Stimulated activated CD4-positive, alpha-beta T cell treated with anti-CD3 and anti-CD28 coated beads, TNF-alpha, amount 100 ng/mL, for 1 hour (primary cell): ENCODE measurements at places on chromosomes 5 and 9.

- no peak for DNase-seq
Observed at GRCh38 chr5:76742583-76742982, 26.7 kb downstream of the F2R start.

DNA sequence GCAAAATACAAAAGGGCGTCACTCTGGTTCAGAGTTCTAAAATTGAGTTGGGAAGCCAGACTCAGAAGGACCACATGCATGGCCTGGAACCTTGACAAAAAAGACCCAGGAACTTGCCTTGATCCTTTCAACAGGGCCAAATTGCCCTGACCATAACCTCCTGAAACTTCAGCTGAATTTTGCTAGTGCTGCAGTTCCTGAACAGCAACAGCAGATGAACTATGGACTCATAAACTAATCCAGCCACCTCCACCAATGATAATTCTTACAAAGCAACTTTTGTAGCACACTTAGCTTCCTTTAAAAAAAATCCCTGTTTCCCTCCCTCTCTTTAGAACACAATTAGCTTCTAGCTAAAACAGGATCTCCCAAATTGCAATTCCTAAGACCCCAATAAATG lies 155.9 kb downstream of the MAT2B start:
- DNase-seq = no peak

DNA sequence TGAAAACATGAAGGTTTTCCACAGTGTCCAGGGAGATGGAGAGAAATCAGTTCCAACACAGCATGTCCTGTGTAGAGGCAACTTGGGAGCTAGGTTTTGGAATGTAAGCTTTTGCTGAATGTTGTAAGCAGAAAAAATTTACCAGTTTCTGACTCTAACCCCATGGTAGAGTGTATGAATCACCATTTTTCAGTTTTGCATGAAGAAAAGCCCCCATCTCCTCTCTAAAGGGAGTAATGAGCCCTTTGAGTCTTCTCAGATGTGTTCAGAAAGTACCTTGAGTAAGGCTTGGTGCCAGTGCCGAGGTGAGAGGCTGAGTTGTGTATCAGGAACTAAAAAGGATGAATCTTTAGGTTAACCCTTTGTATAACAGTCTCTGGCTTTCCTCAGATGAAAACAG lies 96.2 kb downstream of the ADRB2 start:
- no peak for DNase-seq

GRCh38 chr5:173320259-173320658 lies 8.0 kb downstream of the STC2 start:
- DNase-seq = no peak

GRCh38 chr5:104018299-104018698 lies 455.7 kb upstream of the NUDT12 start:
- no peak for DNase-seq

GRCh38 chr9:16505199-16505598 lies 365.3 kb downstream of the BNC2 start:
- no peak for DNase-seq

DNA sequence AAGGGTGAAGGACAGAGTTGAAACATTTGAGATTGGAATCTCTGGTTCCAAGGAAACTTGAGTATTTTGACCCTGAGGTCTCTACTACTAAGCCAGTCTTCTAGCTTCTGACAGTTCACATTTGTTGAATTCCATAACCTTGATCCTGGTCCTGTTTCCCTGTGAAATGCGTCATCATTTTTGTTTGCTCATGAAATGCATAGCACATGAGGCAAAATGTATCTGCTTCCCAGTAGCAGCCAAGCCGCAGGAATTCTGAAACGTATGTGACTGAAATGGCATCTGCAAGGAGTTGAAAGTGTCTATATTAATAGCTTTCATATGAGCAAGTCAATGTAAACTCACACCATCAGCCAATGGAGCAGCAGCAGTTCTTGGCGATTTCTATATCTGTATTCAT lies 307.9 kb downstream of the CSNK1G3 start:
- no peak for DNase-seq

- DNase-seq = no peak
Observed at GRCh38 chr5:133272345-133272744, 220.5 kb downstream of the HSPA4 start.

GRCh38 chr5:89087551-89088318 lies 204.8 kb upstream of the MEF2C start:
- no peak for DNase-seq

DNA sequence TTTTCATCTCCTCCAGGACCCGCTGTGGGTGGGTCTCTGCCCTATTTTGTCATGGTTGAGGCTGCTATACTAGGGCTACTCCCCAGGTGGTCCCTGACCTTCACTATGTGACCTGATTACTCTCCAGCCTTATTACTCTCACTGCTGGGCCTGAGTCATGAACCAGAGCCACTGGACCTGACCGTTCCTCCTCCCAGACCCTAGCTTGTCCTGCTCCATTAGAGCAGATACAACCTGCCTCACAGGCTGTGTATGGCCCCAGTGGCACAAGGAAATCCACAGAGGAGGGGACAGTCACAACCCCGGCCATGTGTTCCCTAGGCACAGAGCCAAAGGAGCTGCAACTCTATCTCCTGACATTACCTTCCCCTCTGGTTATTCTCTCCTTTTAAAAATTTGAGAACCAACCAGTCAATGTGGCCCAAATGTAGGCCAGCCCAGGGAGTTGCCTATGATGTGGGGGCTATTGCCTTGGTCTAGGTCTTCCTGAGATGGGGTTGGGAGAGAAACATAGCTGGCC lies 96.0 kb upstream of the FSTL4 start:
- DNase-seq = no peak

- no peak for DNase-seq
Observed at GRCh38 chr5:74519161-74519571, 121.4 kb downstream of the ENC1 start.

DNA sequence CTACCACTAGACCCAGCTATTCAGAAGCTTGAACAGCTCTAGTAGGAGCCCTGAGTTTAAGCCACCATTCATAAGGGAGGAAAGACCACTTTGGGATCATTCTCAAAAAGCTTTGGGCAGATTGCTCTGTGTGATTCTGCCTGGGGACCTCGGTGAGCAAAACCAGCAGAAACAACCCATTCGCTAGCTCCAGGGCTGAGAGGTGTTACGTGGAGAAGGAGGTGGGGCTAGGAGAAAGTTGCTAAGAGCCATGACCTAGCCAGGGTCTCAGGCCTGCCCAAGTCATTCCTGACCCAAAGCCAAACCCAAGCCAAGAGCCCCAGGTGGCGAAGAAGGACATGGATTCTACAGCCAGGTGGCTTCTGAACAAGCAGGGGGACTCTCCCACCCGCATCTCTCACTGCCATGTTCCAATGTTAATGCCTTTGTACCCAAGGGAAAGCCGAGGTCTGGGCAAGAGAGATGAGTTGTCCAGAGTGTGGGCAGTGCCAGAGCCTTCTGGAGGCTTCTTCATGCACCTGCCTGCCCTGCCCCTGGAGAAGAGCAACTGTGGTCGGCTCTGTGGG lies 4.0 kb upstream of the BARHL1 start:
- no peak for DNase-seq

DNA sequence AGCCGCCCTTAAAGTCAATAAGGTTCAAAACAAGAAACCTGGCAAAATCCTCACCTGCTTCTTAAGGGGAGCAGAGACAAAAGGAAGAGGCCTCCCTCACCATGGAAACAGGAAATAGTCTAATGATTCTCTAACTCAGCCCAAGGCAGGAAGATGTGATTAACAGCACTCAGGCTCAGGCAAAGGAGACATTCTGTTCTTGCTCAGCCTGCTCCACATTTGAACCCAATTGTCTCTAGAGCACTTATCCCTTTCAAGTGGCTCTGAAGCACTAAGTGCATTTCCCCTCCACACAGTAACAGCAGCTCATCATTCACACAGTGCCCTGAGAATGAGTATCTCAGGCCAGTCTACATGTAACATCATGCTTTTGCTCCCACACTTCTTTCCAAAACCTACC lies 72.3 kb downstream of the NIPSNAP3B start:
- no peak for DNase-seq

GRCh38 chr9:134179595-134179917 lies 15.2 kb upstream of the RNU6ATAC start:
- no peak for DNase-seq

GRCh38 chr5:142770650-142771609 lies 753 bp downstream of the ARHGAP26 start:
- peak; percentile 24 for DNase-seq

DNA sequence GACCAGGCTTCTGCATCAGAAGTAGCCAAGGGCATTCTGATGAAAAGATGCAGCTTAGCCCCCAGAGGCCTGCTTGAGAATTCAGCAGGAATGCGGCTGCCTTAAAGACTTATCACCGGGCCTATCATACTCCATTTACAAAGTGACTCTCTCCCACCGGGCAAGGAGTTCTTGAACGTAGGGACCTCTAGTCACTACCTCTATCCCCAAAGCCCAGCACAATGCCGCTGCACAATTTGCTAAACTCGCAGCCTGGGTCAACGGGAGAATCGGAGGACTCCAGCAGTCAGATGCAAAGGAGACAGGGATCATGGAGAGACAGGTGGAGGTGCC lies 661 bp downstream of the PDCL start:
- no peak for DNase-seq

DNA sequence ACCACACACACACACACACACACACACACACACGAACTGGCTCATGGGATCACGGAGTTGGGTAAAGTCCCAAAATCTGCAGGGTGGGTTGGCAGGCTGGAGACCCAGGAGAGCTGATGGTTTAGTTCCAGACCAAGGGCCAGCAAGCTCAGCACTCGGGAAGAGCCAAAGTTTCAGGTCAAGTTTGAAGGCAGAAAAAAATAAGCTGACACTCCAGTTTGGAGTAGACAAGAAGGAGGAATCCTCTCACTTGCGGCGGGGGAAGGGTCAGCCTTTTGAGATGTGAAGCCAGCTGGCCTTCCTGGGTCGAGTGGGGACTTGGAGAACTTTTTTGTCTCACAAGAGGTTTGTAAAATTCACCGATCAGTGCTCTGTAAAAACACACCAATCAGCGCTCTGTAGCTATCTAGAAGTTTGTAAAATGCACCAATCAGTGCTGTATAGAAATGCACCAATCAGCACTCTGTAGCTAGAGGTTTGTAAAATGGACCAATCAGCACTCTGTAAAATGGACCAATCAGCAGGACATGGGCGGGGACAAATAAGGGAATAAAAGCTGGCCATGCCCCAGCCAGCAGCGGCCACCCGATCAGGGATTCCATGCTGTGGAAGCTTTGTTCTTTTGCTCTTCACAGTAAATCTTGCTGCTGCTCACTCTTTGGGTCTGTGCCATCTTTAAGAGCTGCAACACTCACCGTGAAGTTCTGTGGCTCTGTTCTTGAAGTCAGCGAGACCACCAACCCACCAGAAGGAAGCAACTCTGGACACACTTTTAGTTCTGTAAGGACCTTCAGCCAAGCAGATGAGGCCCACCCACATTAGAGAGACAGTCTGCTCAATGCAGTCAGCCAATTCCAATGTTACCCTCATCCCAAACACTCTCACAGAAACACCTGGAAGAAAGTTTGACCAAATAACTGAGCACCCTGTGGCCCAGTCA lies 37.8 kb upstream of the UNC5A start:
- DNase-seq = no peak

DNA sequence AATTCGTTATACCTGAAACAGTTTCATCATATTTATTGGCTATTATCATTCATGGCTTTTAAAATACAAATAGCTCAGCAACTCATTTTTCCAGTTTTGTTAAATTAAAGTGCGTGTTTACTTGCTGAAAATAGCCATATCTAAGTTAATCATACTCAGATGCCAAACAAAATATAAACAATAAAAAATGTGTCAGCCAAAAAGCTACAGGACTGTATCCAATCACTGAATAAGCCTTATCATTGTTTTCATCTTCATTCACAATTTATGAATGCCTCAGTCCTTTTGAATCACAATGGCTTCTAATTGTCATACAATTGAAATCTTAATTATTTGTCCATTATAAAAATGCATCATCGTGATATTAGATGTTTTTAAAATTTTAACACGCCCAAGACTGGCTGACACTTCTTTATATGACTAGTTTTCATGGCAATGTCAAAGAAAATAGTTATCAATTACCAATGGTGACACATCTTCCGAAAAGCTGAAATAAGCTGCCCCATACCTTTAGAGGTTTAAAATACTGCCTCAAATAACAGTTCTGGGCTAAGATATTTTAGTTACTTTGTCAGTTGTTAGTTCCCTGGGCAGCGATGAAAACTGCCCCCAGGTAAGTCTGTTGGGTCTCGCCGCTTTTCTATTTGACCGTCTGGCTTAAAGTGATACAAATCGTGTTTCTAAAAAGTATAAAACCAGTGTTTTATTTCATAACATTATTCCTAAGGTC lies 1.8 kb downstream of the NFIB start:
- no peak for DNase-seq

DNA sequence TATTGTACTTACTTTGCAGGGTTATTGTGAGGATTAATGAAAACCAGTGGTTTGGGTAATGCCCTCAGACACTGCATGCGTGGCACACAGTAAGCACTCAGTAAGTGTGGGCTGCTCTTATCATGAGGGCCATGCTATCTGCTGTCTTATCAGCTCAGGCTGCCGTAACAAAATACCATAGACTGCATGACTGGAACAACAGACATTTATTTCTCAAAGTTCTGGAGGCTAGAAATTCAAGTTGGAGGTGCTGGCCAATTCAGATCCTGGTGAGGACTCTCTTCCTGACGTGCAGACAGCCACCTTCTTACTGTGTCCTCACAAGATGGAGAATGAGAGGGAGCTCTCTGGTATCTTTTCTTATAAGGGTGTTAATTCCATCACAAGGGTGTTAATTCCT lies 23.9 kb upstream of the SH3PXD2B start:
- no peak for DNase-seq

DNA sequence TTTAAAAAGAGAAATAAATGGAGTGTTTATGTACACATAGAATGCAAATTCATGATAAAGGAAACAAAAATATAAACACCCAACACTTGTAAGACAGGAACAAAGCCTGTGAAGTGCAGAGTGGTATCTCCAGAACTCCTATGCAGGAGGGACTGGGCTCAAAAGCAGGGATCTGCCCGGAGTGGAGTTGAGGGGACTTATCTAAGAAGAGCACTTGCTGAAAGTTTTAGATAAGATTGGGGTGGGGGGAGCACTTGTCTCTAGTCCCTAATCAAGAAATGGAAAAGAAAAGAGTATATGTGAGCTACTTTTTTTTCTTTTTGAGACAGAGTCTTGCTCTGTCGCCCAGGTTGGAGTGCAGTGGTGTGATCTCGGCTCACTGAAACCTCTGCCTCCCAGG lies 840.4 kb downstream of the MAT2B start:
- no peak for DNase-seq

GRCh38 chr9:107243742-107244141 lies 39.3 kb upstream of the RAD23B start:
- DNase-seq = peak; percentile 3

DNA sequence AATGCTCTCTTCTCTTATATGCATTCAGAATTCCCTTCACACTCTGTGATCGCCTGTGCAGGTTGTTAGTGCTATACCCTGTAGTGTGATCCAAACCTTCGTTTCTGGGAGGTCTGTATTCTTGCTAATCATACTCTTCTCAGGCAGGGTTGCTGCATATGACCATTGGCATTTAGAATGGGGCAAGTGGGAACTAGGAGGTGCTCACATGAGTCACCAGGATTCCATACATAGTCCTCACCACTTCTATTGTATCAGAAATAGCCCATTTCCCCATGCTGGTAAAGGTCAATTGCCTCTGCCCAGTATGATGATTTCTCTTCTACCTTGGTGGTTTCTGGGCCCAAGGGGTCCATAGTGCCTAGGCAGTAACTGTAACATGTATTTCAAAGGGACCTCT lies 443.5 kb upstream of the CDH6 start:
- no peak for DNase-seq
